ENCODE measurements at places on chromosomes 5 and 9.
A peak's percentile ranks its signal among the peaks of the same experiment; 100 is the strongest.

- DNase-seq, result no peak
Observed at GRCh38 chr9:129995409-129996160, 47.4 kb downstream of the FNBP1 start.

- DNase-seq, result no peak
Observed at GRCh38 chr5:91374893-91375520, 8.1 kb downstream of the ARRDC3 start.

DNA sequence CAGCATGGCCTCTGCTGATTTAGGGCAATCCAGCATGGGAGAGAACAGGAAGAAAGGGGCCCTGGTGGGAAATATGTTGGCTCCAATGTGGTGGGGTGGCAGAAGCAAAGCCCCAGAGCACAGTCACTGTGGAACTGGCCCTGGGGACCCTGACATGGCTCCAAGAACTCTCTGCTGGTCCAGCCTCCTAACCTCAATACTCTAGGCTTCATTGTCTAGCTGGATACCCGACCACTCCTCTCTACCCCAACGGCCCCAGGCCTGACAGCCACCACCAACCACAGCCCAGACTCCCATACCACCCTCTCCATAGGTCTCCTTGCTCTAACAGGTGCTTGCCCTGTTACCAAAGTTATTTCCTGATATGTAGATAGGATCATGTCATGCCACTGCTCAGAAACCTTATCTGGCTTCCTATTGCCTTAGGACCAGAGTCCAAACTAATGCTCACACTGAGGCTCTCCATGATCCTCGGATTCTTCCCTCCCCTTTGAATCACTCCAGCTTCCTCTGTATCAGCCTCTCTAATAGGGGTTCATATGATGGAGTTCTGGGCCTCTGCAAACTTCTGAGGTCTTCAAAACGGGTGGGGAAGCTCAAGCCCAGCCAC is 12.9 kb downstream of the ACSL6 start:
- no peak for DNase-seq

- DNase-seq, result no peak
Observed at GRCh38 chr9:136942881-136943230, 1.7 kb downstream of the FBXW5 start.

DNA sequence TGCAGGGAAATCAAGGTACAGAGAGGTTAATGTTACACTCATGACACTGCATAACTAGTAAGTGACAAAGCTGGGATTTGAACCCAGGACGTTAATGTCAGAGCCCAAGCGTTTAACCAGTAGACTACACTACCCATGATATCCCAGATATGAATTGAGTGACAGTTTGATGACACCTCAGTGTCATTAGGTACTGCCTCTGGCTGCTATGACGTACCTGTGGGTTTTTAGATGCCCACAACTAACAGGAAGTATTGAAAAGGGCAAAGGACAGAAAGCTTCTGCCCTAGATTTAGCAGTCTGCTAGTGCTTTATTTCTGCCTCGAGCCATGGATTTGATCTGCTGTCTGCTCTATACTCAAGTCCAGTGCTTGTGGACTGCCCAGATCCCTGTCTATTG is 56.2 kb downstream of the GLRA1 start:
- no peak for DNase-seq

GRCh38 chr5:113119246-113119924 is 142.8 kb downstream of the DCP2 start:
- no peak for DNase-seq

- DNase-seq, result no peak
Observed at GRCh38 chr9:91316093-91316492, 45.6 kb downstream of the AUH start.

DNA sequence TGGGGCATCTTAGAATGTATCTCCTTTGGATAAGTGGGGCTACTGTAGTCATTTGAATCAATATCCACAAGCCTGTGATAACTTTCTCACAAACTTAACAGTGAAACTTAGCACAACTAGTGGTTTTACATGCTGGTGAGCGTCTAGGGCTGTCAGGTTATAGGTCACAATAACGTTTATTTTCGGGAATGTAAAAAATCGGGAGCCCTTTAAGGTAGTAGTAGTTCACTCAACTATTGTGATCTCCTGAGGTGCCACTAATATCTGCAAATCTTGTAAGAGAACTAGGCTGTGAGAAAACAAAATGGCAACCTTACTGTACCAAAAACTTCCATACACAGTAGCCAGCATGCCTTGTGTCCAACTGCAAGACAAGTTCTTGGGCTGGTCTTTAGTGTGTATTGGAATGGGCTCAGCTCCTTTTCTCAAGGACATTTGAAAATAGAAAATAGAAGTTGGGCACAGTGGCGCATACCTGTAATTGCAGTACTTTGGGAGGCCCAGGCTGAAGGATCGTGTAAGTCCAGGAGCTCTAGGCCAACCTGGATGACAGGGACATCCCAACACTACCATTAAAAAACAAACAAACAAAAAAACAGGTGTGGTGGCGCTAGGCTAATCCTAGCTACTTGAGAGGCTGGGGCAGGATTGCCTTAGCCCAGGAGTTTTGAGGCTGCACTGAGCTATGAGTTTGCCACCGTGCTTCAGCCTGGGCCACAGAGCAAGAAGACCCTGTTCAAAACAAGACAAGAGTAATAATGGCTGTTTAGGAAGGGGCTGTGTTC is 5.2 kb upstream of the PKN3 start:
- DNase-seq, result no peak

- DNase-seq, result no peak
Observed at GRCh38 chr5:134585966-134586365, 46.7 kb downstream of the SAR1B start.

- DNase-seq, result peak; percentile 78
Observed at GRCh38 chr5:150582241-150583109, 58.0 kb upstream of the SYNPO start.

- DNase-seq, result no peak
Observed at GRCh38 chr9:2039294-2040180, 24.4 kb downstream of the SMARCA2 start.

DNA sequence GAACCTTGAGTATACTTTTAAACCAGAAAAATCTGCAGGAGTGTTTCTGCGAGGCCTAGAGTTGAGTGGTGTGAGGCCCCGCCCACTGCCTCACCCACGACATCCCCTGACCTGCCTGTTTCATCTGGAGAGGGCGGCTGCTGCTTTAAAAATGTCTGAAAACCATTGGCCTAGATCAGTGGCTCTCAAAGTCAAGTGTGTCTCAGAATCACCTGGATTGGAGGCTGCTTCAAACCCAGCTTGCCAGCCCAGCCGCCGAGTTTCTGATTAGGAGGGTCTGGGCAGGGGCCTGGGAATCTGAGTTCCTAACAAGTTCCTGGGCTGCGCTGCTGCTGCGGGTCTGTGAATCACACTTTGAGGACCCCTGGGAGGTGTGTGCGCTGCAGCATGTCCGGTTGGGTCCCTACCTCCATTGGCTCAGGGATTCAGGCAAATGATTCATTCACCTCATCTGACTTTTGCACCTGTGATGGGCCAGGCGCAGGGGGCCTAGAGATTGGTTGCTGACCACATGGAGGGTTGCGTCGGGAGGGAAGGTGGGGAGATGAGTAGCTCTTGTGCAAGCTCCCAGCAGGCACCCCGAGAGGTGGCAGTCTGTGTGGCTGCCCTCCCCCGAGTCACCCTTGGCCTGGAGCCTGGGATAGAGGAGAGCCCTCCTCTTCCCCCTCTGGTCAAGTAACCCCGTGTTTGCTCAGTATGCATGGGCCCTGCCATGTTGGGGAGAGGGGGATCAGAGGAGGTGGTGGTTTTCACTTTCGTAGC is 27.6 kb upstream of the HMCN2 start:
- DNase-seq, result no peak

Measured in astrocyte of the hippocampus (primary cell).